Endothelial cell of umbilical vein (primary cell): ENCODE measurements at places on chromosomes 6 and 20. TPM values are rescaled to one million over a fixed set of nuclear protein-coding genes. Genes with fewer than 3 reads are reported as not detected.
A peak's percentile ranks its signal among the peaks of the same experiment; 100 is the strongest.

DNA sequence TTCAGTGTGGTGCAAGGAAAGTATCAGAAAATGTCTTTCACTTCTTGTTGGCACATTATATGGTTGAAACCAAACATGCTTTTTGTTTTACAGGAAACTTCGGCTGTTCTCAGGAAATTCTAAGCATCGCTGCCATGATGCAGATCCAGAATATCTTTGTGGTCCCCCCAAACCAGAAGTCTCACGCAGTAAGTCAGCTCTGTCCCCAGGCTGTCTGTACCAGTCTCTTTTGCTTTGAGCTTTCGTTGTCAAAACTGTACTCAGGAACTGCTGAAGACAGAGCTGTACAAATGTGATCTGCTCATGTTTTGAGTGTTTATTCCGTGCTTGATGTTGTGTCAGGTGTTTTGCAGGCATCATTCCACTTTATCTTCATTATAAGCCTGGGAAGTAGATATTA lies 59.6 kb downstream of the DHX35 start:
- no peak for DNase-seq

DNA sequence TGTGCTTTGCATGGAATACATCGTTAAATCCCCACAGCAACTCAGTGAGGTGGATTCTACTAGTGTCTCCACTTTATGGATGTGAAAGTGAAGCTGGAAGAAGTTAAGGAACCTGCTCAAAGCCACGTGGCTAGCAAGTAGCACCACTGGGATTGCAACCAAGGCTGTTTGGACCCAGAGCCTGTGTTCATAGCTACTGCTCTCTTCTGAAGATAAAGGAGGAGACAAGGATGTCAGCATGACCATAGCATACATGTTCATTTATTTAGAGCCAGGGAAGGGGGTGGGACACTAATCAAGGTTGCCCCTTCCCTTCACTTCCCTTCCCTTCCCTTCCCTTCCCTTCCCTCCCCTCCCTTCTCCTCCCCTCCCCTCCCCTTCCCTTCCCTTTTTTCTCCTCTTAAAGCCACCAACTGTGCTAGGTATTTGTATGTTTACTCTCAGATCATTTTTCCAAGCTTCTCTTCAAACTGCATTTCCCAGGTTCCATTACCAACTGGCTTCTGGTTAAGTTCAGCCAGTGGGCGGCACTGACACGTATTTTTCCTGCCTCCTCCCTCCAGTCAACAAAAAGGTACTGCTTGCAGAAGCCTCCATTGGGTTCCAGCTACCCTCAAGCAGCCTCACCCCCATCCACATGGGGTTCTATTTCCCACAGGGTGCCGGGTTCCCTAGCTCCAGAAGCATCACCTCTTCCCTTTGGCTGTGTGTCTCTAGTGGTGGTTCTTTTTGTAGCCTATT lies 134.9 kb downstream of the BCAS1 start:
- no peak for DNase-seq

The B3GAT2 gene
- total RNA-seq = not detected in 2 replicates

GRCh38 chr20:46970937-46971630 lies 76.4 kb downstream of the EYA2 start:
- peak; percentile 24 for DNase-seq

The SOBP gene
- total RNA-seq = 6.1 and 6.6 TPM in 2 replicates

DNA sequence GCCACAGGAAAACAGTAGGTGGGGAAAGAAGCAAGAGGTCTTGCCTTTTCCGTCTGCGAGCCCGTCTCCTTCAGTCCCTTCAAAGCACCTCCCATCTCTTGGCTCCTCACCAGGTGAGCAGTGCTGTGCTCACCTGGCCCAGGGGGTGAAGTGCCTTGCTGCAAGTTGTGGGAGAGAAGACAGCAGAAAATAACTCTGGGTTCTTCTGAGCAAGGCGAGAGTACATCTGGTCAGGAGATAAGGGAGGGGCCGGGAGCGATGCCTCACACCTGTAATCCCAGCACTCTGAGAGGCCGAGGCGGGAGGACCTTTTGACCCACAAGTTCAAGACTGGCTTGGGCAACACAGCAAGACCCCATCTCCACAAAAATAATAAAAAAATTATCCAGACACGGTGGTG lies 35.6 kb upstream of the TGM3 start:
- DNase-seq = no peak

The ZBTB12 gene
- total RNA-seq = 3.5 and 4.9 TPM in 2 replicates

- DNase-seq = no peak
Measured at GRCh38 chr6:112927641-112928320, 580.7 kb downstream of the RFPL4B start.

- DNase-seq = no peak
Measured at GRCh38 chr6:38119516-38119915, 300.0 kb downstream of the ZFAND3 start.

DNA sequence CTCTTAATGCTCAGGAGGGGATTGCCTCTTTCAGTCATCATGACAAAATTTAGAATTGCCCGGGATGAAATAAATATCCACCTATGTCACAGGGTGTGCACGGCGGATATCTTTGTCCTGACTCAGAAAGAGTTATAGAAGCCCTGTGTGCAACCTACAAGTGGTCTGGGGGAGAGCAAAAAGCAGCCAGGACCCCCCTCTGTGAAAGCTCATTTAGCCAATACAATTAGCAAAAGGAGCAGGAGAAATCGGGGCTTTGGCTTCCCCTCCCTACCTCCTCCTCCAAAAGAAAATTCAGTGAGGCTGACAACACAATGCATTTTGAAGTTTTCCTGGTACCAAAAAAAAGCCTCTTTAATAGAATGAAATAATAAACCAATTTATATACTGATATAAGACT lies 21.8 kb downstream of the FOXA2 start:
- no peak for DNase-seq

DNA sequence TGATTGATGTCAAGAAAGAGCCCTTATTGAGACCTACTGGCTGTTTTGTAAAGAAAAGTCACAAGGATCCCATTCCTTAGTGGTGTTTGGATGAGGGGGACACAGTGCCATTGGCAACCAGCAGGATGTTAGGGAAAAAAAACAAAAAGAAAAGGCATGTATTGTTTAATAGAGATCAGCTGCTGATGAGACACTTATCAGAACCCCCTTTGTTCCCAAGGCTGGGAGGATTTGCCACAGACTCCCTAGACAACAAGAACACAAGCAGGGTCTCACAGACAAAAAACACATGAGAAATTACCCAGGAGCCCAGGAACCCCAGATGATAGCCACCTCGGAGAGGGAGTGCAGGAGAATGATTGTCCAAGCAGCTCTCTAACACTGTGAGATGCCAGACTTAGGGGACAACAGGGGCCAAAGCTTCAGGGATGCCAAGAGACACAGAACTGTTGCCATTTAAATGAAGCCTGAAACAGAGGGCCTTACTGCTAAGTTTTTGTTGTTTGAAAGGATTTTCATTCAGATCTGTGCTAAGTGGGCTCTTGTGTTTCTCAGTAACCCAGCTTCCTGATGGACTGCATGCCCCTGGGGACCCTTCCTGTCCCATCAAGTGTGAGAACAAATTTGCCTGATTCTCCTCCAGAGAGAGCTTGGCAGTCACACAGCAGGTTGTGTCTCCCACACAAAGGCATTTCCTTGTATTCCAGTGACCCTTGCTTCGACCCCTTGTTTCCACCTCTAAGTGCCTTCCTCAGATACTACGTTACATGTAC lies 48.7 kb upstream of the HEY2 start:
- no peak for DNase-seq

- peak; percentile 92 for DNase-seq
Measured at GRCh38 chr20:19757487-19758132, 448 bp upstream of the RIN2 start.

The FRK gene
- total RNA-seq = 0.05 TPM in 1 of 2 replicates, not detected in the other

The LY6G5B gene
- total RNA-seq = 23.9 and 25.0 TPM in 2 replicates

The CCN5 gene
- not detected in 2 replicates for total RNA-seq

- DNase-seq = no peak
Measured at GRCh38 chr20:57843941-57844625, 134.3 kb upstream of the PMEPA1 start.

DNA sequence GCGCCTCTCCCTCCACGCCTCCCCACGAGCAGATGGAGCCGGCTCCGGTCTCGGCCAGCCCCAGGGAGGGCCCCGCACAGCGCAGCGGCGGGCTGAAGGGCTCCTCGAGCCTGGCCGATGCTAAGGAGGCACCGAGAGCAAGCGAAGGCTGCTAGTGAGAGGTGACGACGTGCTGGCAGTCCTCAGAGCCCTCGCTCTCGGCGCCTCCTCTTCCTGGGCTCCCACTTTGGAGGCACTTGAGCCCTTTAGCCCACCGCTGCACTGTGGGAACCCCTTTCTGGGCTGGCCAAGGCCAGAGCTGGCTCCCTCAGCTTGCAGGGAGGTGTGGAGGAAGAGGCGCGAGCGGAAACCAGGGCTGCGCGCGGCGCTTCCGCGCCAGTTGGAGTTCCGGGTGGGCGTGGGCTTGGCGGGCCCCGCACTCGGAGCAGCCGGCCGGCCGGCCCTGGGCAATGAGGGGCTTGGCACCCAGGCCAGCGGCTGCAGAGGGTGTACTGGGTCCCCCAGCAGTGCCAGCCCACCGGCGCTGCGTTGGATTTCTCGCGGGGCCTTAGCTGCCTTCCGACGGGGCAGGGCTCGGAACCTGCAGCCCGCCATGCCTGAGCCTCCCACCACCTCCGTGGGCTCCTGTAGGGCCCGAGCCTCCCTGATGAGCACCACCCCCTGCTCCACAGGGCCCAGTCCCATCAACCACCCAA lies 2.5 kb upstream of the TMEM14C start:
- DNase-seq = peak; percentile 54

The C2 gene
- total RNA-seq = 0.60 TPM in 1 of 2 replicates, not detected in the other
